Common myeloid progenitor, CD34-positive (primary cell): ENCODE measurements at places on chromosomes 1 and 21.

- no peak for DNase-seq
- H3K27me3 ChIP-seq = no peaks in the 10 kb centered on the region
- no peaks in the 10 kb centered on the region for H3K4me1 ChIP-seq
These were observed 93.8 kb downstream of the COQ8A start for GRCh38 chr1:227033880-227034279.

DNA sequence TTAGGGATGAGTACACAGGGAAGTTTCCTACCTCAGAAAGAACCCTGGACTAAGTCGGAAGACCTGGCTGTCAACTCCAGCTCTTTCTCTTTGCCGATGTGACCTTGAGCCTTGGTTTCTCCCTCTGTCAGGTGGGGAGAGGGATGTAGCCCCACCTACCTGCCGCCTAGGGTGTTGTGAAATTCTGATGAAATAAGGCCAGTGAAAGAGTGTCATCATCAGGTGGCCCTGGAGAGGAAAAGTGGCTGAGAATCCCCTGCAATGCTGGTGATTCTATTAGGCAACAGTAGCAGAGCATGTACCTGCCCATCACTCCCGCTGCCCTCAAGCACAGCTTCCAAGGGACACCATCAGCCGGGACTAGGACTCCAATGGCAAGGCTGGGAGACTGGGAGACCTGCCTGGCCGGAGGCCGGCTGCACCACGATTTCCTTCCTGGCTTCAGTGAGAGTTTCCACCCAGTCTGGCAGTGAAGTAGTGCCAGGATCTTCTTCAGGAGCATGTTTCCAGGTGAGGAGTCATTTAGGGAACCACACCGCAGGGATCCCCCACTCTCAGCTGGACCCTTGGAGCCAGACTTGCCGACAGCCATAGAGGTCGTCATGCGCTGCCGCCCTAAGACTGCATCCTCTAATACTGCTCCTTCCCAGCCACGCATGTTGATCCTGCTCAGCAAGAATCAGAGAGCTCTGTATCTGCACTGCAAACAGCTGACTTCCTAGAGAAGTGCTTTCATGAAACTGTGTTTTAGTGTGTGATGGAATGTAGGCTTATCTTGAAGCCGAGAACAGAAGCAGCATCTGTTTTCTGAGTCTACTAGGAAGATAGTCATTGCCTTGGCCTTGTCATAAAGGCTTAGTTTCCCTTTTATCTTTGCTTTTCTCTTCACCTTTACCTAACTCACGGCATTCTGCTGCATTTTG lies 88.0 kb upstream of the F3 start:
- H3K4me3 ChIP-seq = no peak overlapping the region
- no peak overlapping the region for H3K27ac ChIP-seq
- no peaks in the 10 kb centered on the region for H3K4me1 ChIP-seq
- H3K36me3 ChIP-seq = no peaks in the 10 kb centered on the region
- no peaks in the 10 kb centered on the region for H3K27me3 ChIP-seq

DNA sequence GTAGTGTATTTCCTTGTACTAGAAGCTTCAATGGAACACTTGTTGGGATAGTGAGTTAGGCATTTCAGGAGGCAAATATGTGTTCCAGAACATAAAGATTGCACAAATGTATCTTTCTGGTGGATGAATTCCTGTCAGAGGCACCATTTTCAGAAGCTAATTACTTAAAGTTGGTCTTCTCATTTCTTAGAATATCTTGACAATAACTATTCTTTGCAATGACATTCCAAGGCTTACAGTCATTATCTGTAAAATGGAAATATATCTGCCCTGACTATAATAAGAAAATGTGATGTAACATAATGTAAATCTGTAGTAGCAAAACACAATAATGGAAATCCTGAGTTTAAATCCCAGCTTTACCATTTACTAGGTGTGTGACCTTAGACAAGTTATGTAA lies 2.7 kb downstream of the VCAM1 start:
- H3K27ac ChIP-seq = no peak overlapping the region
- no peak for DNase-seq
- no peaks in the 10 kb centered on the region for H3K36me3 ChIP-seq
- no peak overlapping the region for H3K4me3 ChIP-seq
- no peaks in the 10 kb centered on the region for H3K4me1 ChIP-seq

GRCh38 chr1:48000883-48001282 lies 3.7 kb upstream of the TRABD2B start:
- H3K4me3 ChIP-seq = no peak overlapping the region
- DNase-seq = no peak
- H3K36me3 ChIP-seq = no peaks in the 10 kb centered on the region
- no peak overlapping the region for H3K27ac ChIP-seq
- peaks cover 10% of the 10 kb centered on the region for H3K4me1 ChIP-seq
